Effector CD8-positive, alpha-beta T cell (primary cell): ENCODE measurements at places on chromosomes 7 and 10.
A peak's percentile ranks its signal among the peaks of the same experiment; 100 is the strongest.

DNA sequence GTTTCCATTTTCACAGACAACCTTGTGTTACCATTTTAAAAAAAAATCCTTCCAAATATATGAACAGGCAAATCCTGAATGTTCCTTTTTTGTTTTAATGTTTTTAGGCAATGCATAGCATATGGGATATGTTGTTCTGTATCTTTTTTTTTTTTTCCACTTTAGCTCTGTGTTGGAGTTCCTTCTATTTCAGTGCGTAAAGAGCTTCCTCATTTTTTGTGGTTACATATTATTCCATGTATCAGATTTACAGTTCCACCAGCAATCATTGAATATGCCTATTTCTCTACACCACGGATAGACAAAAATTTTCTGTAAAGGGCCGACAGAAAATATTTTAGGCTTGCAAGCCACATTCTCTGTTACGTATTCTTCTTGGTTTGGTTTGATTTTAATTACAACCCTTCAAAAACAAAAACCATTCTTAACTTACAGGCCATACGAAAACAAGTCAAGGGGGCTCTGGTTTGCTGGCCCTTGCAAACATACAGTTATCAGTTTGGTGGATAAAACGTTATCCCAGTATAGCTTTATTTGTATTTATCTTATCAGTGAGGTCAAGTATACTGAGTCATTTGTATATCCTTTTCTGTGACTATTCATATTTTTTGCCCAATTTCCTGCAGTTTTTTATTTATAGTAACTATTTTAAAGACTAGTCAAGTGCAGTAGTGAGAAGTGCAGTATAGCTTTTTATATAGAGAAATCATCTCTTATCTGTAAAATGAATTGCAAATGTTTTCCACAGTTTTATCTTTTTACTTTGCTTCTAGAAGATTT lies 55.7 kb downstream of the RALA start:
- no peak for DNase-seq

GRCh38 chr7:98163704-98164494 lies 47.3 kb upstream of the BHLHA15 start:
- no peak for DNase-seq

DNA sequence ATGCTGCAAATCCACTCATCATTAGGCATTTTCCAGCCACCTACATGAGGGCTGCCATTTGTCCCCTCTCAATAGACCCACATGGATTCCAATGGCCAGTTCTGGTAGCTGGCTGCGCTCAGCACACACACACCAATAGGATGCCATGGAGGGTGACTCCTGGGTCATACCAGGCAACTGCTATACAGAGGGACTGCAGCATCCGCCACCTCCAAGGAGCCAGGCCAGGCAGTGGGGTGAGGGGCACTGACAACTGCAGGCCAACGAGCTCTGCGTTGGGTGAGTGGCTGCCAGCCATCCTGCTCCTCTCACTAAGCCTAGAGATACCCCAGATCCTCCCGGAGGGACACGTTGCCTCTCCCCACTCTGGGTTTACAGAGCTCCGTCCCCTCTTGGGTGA lies 118.8 kb upstream of the NANOS1 start:
- DNase-seq: no peak

DNA sequence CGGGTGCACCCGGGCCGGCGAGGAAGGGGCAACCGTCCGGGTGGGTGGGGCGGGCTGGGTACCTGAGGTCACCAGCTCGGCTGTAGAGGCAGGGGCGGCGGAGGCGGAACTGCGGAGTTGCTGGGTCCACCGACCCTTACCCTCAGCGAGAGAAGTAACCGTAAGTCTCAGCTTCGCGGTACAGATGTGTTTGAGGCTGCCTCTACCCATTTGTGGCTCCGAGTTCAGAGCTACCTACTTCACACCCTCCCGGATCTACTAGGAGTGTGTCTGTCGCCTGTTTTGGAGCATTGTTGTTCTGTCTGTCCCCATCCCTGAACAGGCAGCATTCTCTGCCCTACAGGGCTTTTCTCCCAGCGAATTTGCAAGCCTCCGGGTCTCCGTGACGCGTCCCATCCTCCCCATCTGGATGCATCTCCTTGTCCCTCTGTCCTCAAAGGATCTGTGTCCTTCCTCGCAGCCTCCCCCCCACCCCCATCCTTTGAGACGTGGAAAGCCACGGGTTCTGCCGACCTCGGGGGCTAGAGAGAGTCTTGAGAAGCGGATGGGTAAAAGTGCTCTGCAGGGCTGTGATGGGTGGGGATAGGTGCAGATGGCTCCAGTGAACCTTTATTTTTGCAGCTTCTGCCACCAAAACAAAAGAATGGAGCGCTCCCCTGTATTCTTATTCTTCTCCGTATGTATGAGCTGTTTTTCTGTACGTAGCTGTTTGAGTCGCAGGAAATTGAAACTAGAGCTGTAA lies 757 bp downstream of the ANKIB1 start:
- DNase-seq: peak; percentile 36

GRCh38 chr7:157964016-157964415 lies 623.6 kb downstream of the PTPRN2 start:
- no peak for DNase-seq

DNA sequence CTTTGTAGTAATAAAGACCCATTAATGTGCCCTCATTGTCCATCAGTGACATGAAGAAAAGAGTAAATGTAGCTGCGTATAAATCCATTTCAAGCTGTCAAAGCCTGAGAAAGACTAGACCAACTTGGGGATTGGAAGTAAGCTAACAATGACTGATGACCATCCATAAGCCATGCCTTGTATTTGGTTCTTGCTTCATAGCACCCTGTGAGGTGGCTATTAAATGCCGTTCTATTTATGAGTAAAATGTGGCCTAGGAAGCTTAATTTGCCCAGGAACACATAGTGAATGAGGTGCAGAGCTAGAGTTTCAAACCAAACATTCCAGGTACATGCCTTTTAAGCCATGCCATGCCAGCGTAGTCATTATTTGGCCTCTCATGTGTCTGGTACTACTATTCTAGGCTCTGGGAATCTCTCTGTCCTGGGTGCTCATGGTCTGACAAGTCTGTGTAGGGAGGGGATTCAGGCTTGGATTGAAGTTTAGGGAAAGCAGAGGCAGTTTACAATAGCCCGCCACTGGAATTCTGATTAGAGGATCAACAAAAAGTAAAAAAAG lies 92.1 kb downstream of the ZNF277 start:
- no peak for DNase-seq

DNA sequence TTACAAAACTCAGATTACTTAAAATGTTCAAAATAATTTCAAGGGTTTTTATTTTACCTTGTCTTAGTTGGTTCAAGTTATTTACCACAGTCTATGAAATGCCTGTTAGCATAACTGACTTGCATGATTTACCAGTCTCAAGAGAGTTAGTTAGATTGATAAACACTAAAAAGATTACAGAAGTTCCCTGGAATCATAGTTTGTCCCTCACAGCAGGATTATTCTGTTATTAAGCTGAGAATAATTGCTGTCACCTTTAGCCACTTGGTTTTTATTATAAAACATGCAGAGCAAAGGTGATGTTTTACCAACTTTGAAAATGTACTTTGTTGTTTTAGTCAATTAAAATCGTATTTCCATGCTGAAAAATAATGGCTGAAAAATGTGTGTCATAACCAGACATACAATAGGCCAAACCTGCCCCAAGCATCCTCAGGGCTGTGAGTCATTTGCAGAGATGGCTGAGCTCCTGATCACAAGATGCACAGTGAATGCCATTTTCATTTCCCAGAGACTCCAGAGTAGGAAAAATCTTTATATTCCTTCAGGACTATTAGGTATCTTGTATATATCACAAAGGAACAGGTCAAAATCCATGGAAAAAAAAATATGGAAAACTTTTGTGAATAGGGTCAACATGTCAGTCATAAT lies 87.8 kb upstream of the DKK1 start:
- DNase-seq: no peak

DNA sequence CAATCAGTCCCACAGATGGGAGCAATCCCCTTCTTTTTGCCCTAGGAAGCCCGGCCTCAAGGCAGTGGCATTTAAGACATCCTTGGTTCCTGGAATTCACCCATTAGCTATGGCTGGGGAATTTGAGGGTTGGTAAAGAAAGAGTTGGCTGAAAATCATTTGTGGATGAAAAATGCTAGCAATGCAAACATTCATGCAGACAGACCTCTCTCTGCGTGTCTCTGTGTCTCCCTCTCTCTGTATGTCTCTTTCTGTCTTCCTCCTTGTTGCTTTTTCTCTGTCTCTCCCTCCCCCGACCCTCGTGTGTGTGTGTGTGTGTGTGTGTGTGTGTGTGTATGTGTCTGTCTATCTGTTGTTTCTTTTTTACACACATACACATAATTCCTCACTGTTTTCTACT lies 19.4 kb downstream of the LDB3 start:
- no peak for DNase-seq

DNA sequence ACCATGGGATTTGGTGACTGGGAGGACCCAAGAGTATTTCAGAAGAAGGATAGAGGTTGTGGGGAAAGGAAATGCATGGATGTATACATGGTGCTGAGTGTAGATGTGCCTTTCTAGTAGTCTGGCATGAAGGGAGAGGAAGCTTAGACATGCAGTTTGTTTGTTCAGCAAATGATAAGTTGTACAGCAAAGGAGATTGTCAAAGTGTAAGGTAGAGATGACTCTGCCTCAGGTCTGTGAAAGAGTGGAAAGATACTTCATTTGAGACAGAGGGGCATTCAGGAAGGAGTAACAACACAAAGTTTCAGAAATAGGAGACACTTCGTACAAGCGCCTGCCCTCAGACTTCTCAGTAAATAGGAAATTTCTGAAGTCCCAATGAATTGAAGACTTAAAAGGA lies 152.3 kb downstream of the CELF2 start:
- DNase-seq: no peak

DNA sequence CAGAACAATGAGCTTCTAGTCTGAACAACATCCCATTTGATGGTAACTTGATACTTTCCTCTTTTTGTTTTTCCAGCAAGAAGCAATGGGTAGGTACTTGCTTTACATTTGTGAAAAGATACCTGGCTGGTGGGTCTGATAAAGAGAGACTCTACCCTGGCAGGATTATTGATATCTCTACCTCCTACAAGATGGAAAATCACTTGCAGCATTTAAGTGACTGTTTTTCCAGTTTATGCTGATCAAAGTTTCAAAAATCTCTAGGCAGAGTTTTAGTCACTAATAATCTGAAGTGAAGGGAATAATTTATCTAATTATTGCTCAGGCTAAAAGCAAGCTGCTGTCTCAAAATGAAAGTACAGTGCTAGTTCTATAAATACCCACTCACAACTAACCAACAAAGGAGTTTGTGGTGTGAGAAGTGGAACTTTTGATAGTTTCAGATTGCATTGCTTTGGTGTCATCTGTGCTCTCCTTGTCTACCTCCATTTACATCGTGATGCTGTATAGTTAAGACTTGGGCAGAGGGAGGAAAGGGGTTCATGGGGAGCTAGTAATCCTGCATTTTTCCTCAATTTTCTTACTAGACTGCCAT lies 86.0 kb upstream of the ANKRD1 start:
- no peak for DNase-seq

GRCh38 chr10:75866300-75866625 lies 434.8 kb downstream of the LRMDA start:
- DNase-seq: no peak

DNA sequence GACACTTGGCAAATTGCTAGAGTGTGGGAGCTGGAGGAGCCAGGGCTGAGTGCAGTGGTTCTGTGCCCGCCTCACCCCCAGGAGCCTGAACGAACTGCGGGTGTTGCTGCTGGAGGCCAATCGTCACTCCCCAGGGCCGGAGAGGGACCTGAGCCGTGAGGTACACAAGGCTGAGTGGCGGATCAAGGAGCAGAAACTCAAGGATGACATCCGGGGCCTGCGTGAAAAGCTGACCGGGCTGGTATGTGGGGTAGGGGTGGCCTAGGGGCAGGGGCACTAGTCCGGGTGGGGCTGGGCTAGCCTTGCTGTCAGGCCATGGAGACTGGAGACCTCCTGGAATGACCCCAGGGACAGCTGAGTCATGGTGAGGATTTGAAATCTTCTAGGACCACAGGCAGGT lies 56.7 kb upstream of the GTF2IRD1 start:
- DNase-seq: no peak

DNA sequence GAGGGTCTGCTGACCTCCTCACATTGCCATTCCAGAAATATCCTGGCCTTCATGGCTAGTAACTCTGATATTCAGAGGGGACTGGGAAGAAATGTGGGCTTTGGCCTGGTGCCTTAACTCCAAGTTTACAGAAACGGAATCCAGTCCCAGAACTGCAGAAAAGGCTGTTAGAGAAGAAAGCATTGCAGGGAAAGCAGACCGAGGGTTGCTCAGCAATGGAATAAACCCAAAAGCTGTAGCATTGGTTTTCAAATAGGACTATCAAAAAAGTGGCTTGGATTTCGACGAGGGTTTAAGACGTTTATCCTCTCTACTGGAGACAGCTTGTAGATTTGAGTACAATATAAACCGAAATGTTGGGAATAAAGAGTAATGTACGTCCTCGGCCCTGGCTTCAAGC lies 425.8 kb upstream of the FOXK1 start:
- no peak for DNase-seq

DNA sequence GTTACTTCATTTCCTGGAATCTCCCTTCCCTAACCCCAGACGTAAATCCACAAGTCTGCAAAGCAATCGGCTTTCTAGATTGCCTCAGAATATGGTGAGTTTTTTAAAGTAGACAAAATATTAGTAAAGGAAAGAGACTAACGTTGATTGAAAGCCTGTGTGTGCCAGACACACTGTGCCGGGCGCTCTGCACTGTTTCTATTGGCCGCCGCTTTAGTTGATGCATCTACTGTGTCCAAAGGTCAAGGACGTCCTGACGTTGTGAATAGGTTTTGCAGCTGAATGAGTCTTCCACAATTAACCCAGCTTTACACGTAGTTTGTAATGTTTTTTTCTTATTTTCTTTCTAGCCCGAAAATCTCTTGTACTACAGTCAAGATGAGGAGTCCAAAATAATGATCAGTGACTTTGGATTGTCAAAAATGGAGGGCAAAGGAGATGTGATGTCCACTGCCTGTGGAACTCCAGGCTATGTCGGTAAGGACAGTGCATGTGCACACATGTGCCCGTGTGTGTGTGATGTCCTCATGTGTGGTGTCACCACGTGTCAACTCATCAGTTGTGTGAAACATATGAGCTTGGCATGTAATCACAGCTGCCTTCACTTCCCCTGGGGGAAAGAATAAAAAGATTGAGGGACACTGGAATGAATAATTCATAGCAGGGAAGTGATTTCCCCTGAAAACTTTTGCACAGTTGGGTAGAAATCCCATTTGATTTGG lies 232.0 kb downstream of the CCDC3 start:
- DNase-seq: no peak

DNA sequence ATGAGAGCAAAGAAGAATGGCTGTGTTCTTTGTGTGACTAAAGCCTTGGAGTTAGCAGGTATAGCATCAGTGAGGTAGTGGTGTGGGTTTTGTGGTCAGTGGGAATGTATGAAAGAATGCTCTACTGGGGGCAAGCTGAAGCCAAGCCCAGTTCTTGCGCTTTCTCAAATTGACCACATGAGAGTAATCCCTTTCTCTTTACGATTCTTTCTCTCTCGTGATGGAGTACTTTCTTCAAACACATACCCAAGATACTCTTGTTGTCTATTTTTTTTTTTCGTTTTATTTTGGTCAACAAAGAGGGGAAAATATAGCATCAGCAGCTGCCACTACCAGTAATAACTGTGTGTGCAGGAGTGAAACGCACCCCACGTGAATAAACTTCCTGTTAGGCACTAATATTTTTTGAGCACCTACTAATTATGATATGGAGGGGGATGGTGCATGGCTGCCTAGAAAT lies 8.4 kb upstream of the PANK1 start:
- DNase-seq: no peak

- DNase-seq: no peak
These were observed 39.6 kb downstream of the GRK5 start for GRCh38 chr10:119246862-119247549.

- no peak for DNase-seq
These were observed 593.5 kb downstream of the NRG3 start for GRCh38 chr10:82468453-82468852.

- no peak for DNase-seq
These were observed 56.4 kb downstream of the SLC16A12 start for GRCh38 chr10:89478739-89479654.
